ENCODE measurements at places on chromosomes 3 and 15.
A peak's percentile ranks its signal among the peaks of the same experiment; 100 is the strongest.

DNA sequence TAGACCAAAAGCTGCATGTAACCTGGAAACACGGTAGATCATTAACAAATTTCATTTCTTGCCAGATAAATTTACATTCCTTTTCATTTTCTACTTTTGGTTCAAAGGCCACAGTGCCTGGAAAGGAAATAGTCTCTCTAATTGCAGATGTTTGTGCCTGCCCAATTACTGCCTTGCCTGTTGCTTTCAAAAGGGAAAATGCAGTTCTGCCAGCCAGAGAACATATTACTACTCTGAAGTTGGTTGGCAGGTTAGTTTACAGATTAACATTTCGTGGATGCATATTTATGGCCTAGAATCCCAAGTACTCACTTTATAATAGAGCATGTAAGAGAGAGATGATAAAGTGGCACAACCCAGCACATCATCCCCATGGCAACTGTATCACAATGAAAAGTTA is 124.3 kb upstream of the LRRC3B start:
- H3K36me3 ChIP-seq: no peaks in the 10 kb centered on the region
- H3K4me1 ChIP-seq: no peaks in the 10 kb centered on the region
- no peak for DNase-seq
- no peaks in the 10 kb centered on the region for H3K27me3 ChIP-seq

GRCh38 chr3:23921052-23921511 is 4.2 kb downstream of the RPL15 start:
- H3K27me3 ChIP-seq: no peaks in the 10 kb centered on the region
- no peak overlapping the region for H3K4me3 ChIP-seq
- DNase-seq: no peak
- no peak overlapping the region for H3K27ac ChIP-seq

GRCh38 chr3:20561166-20561565 is 375.2 kb upstream of the SGO1 start:
- no peaks in the 10 kb centered on the region for H3K4me1 ChIP-seq
- H3K36me3 ChIP-seq: no peaks in the 10 kb centered on the region
- H3K27ac ChIP-seq: no peak overlapping the region
- H3K27me3 ChIP-seq: no peaks in the 10 kb centered on the region

DNA sequence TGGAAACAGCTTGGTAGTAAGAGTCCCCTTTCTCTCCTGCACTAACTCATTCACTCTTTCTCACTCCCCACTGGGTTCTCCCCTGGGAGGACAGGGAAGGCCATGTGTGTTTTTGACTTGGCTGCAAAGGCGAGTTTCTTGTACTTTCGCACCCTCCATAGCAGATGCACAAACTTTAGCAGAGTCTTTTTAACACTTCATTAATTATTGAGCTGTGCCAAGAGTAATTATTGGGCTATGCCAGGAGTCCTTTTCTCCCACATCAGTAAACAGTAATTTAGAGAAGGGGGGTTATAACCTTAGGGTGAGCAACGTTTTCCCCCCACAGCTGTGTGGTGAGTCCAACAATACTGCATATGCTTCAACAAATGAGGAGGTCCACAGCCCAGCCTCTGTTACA is 224.4 kb upstream of the ATP11B start:
- no peaks in the 10 kb centered on the region for H3K36me3 ChIP-seq
- H3K4me3 ChIP-seq: no peak overlapping the region
- H3K4me1 ChIP-seq: peaks cover 2% of the 10 kb centered on the region
- DNase-seq: no peak

GRCh38 chr3:50202353-50203112 is 2.5 kb upstream of the SLC38A3 start:
- no peaks in the 10 kb centered on the region for H3K36me3 ChIP-seq
- peaks cover 4% of the 10 kb centered on the region for H3K4me1 ChIP-seq
- peaks cover 3% of the 10 kb centered on the region for H3K27me3 ChIP-seq

GRCh38 chr3:8938021-8938420 is 25.3 kb downstream of the RAD18 start:
- H3K27me3 ChIP-seq: no peaks in the 10 kb centered on the region
- no peak for DNase-seq
- no peak overlapping the region for H3K4me3 ChIP-seq
- no peak overlapping the region for H3K27ac ChIP-seq
- peaks cover 5% of the 10 kb centered on the region for H3K36me3 ChIP-seq

- H3K36me3 ChIP-seq: 0 out of 2 replicates have a peak, but pooled peaks cover 5% of the 10 kb centered on the region
- no peak overlapping the region for H3K4me3 ChIP-seq
- no peak for DNase-seq
- no peaks in the 10 kb centered on the region for H3K27me3 ChIP-seq
- no peaks in the 10 kb centered on the region for H3K4me1 ChIP-seq
Measured at GRCh38 chr3:160569894-160570652, 4.7 kb upstream of the KPNA4 start.

DNA sequence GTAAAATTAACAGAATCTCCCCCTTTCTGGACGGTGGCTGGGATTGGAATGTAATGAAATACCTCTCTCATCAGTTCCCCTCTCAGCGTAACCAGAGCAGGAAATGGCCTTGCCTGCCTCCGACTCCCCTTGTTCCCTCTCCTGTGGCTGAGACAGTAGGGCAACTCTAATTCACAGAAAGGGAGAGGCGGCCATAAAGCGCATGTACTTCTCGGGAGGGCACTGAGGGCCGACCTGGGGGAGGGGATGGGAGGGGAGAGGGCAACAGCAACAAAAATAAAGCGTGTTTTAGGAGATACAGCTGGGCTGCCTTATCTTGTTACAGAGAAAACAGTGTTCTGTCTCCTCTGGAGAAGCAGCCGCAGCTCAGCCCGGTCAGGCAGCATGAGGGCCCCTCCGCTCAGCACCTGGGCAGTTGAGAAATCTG is 783.3 kb upstream of the ARRDC4 start:
- no peaks in the 10 kb centered on the region for H3K36me3 ChIP-seq
- no peaks in the 10 kb centered on the region for H3K27me3 ChIP-seq
- no peak overlapping the region for H3K27ac ChIP-seq
- peak; percentile 22 for DNase-seq
- no peaks in the 10 kb centered on the region for H3K4me1 ChIP-seq

GRCh38 chr3:190522621-190523222 is 8.8 kb downstream of the IL1RAP start:
- no peaks in the 10 kb centered on the region for H3K36me3 ChIP-seq
- H3K4me1 ChIP-seq: no peaks in the 10 kb centered on the region
- no peak overlapping the region for H3K27ac ChIP-seq
- H3K4me3 ChIP-seq: no peak overlapping the region
- no peaks in the 10 kb centered on the region for H3K27me3 ChIP-seq

DNA sequence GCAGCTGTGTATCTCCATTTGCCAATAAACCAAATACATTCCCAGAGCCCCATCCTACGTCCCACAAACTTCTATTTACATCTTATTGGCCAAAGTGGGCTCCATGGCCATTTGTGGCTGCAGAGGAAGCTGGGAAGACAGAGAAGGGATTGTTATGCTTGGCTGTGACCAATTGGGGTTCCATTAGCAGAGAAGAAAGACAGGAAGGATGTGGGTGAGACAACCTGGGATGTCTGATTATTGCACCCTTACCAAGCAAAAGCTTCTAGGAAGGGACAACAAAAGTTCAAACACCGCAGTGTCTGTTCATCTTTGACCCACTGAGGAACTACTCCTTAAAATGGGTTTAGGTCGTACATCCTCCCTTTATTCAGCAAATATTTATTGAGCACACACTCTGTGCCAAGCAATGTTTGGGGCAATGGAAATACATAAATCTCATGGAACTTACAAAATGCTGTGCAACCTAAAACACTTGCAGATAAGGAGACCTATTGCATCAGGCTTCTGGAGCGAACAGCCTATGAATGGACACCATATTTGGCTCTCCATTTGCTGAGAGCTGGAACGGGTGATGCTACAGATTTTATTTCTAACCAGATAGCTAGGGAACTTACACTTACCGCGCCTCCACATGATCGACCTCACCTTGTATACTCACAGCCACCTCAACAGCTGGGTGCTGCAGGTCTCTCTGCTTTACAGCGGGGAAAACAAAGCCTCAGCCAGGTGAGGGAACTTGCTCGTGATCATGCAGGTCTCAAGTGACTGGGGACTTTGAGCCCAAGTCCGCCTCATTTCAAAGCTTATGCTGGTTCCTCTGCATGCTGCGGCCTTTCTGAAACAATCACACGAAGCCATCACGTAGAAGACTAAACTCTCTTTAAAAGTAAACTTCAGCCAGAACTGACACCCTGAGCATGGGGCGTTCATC is 21.4 kb upstream of the NR2E3 start:
- H3K4me3 ChIP-seq: no peak overlapping the region
- no peaks in the 10 kb centered on the region for H3K36me3 ChIP-seq
- H3K27me3 ChIP-seq: no peaks in the 10 kb centered on the region
- DNase-seq: no peak
- H3K27ac ChIP-seq: no peak overlapping the region
- no peaks in the 10 kb centered on the region for H3K4me1 ChIP-seq

Data from iPS DF 6.9 (cell line).